ENCODE measurements at places on chromosomes 3 and 15.
A peak's percentile ranks its signal among the peaks of the same experiment; 100 is the strongest.

DNA sequence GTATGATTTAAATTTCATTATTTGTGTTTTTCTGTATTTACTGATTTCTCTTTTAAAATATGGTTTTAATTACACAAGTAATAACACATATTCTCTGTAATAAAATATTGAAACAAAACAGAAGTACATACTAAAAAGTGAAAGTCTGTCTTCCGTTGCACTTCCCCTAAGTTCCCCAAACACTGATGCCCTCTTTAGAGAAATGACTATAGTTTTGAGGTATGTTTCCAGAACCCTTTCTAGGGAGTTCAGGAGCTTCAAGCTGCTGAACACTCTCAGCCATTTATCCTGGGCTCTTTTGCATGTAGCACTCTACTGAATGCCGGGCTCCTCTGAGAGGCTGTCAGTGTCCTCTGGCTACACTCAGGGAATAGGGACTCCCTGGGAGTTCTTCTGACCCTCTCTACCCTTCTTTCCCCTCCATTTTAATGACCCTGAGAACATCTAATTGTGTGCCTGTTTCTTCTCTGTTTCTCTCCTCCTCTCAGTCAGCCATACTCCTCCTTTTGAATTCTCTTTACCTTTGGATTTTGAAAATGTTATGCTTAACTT is 60.4 kb upstream of the KCNAB1 start:
- DNase-seq = no peak

- DNase-seq = peak; percentile 51
These were observed 116.2 kb downstream of the MFSD1 start for GRCh38 chr3:158918008-158918407.

DNA sequence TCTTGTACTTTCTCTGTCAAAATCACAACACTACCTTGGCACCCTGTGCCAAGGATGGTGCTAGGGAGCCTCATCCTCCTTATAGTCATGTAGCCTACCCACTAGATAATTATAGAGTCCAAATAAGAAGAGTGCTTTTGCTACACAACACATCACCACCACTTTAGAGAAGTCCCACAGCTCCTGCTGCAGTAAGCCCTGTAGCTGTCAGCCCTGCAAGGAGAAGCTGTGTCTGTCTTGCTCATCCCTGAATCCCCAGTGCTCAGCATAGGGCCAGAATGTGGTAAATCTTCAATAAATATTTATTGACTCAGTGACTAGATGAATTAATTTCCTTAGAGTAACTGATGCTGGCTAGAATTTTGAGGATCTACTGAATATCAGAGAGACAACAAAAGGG is 190.8 kb downstream of the ZNF621 start:
- no peak for DNase-seq

GRCh38 chr3:22980346-22980745 is 222.8 kb upstream of the UBE2E2 start:
- DNase-seq = no peak

GRCh38 chr15:78460737-78461136 is 22.7 kb downstream of the IREB2 start:
- DNase-seq = no peak

GRCh38 chr15:25783607-25784540 is 79.3 kb downstream of the ATP10A start:
- no peak for DNase-seq

- no peak for DNase-seq
These were observed 522.8 kb downstream of the NLGN1 start for GRCh38 chr3:173920386-173920785.

DNA sequence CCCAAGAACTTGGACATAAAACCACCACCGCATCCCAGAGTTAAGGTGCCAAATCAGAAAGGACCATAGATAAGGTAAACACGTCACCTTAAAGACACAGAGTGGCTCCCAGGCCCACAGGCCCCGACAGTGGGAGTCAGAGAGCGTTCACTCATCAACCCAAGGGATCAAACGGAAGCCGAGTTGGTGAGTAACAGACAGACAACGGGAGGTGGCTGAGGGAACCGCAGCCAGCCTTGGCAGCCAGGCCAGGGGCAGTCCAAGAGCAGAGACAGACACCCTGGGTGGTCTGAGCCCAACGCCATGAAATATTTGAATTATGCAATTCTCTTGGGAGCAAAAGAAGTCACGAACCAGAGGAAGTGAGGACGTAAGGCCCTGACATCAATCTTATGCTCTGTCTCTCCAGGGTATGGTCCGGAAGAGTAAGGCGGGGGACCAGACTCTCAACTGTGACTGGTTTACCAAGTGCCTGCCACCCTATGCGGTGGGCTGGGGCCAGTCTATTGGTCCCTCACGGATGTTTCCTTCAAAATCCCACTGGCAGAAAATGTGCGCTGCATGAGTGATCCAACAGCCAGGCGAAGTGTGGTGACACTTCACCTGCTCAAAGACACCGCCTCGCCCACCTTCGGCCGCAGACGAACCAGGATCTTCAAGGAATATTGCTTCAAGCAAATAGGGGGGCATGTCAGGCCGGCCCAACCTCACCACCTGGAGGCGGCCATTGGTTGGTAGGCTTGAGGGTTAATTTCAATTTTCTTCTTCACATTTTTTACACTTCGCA is 34.3 kb downstream of the TMEM44 start:
- DNase-seq = no peak

- DNase-seq = no peak
These were observed 51.0 kb upstream of the SH3GL3 start for GRCh38 chr15:83396101-83396500.

DNA sequence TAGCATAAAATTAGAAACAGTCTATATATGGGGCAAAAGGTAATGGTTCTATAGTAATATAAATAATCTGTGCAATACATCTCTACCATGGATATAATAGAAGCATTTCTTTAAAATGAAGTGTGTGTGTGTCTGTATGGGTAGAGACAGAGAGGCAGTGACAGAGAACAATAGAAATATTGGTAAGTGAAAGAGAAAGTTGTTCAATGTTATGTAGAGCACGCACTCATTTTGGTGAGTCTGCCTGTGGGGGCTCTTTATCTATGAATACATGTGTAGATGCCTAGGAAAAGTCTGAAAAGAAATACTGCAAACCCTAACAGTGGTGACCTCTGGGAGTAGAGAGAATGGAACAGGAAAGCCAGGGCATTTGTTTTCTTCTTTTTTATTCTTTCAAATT is 182.6 kb downstream of the STAC start:
- no peak for DNase-seq

DNA sequence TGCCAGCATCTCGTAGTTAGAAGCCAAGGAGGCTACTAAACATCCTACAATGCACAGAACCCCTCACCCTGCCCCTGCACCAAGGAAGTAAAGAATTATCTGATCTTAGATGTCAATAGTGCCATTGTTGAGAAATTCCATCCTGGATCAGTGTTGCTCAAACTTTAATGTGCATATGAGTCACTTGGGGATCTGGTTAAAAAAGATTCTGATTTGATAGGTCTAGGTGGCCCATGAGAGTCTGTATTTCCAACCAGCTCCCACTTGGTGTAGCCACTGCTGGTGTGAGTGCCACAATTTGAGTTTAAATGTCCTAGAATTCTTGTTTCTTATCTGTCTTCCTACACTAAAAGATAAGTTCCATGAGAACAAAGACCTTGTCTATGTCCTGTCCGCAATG is 43.7 kb downstream of the TMEM45A start:
- DNase-seq = no peak

DNA sequence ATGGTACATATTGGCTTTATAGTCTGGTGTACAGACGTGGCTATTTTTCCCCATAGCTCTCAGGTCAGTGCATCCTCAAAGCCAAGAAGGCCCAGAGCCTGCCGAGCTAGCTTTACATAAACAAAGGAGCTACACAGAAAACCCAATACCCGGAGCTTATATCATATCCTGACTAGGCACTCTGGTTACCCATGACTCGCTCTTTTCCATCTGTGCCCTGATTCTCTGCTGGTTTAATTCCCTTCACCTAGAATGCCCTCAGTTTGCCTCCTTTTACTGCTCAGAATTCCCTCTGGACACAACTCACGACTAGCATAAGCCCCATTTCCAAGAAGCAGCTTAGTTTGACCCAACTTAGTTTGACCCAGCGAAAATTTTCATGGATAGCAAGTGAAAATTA is 110.8 kb downstream of the TIGIT start:
- DNase-seq = no peak

DNA sequence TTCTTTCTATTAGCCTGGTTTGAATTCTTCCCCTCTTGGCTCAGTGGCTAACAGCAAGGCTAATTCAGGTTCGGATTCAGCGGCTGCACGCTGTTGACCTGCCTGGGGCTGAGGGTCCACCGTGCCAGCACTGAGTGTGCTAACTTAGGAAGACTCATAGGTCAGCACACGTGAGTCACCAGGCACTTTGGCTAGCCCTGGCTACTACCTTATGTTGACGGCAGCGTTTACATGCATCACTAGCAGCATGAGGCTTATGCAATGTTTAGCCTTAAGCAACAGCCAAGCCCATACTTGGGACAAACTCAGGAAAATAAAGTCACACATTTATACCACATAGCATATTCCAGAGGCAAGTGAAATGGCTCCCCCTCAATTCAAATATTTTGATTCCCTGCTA is 137.7 kb downstream of the RAB11A start:
- no peak for DNase-seq

DNA sequence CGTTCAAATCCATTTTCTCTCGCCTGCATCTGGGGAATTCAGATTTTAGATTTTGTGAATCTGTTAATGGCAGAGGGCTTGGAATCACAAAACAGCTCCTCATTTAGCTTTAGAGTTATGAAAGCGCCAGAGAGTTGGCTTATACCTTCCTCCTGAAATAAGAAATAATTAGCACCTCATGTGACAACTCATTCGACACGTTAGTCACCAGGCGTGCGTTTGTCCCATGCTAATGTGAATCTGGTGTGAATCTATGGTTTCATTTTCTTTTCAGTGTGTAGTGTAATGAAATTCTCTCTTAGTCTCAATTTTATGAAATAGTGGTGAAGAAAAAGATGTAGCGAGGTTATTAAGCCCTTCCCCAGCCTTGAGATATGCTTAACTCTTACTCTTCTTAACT is 89.4 kb downstream of the EDEM1 start:
- DNase-seq = no peak

- DNase-seq = no peak
These were observed 850.8 kb upstream of the ROBO1 start for GRCh38 chr3:80618295-80619256.

GRCh38 chr15:35058534-35059054 is 26.5 kb downstream of the NANOGP8 start:
- DNase-seq = no peak

DNA sequence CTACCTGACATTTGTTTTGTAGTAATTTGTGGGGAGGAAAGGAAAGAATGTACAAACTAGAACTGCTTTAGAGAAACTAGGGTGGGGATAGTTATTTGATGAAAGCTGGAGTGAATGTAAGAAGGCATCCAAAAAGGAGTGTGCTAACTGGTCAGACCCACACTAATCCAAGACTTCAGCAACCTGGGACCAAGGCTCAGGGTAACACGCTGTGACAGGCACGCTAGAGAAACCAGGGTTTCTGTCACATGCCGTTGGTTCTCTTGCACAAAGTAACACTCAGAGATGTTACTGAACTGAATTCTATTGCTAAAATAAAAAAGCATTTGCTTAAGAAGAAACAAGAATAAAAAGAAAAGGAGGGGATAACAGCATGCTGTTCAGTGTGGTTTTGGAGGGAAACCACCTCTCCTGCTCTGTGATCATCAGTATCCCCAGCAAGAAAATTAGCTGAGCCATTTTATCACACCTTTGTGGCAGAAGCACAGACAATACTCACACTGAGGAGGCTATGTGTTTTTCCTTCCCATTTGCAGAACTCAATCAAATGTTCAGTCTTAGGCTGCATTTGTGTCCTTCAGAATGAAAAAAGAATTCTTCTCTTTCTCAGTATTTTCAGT is 2.8 kb upstream of the CCDC80 start:
- no peak for DNase-seq

GRCh38 chr3:42375121-42375800 is 35.1 kb downstream of the LYZL4 start:
- DNase-seq = no peak

DNA sequence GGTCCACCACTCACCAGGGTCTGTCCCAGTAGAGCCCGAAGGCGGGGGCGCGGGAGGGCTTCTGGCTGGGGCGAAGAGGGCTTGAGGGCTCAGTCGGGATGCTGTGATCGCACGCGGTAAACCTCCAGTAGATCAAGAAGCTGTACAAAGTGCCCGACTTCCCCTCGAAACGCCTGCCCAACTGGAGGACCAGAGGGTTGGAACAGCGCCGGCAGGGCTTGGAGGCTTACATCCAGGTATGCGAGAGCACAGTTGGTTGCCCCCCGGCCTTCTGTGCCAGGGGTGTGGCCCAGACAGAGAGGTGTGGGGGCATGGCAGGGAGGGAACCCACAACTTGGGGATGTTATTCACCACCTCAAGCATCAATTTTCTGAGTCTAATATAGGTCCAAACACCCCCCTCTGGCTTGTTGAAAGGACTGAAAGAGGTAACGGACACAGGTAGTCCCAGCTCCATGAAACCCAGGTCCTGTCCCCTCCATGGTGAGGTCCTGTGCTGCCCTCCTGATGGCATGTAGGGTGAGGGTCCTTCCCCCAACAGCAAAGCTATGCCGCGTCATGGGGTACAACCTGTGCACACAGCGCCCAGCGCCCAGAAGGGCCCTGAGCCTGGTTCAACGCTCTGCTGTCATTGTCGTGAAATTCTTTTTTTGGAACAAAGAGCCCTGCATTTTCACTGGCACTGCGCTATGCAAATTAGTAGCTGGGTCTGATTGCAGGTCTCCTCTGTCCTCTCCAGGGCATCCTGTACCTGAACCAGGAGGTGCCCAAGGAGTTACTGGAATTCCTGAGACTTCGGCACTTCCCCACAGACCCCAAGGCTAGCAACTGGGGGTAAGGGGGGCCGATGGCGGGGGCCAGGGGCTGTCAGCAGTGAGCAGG is 1.2 kb downstream of the SNX22 start:
- no peak for DNase-seq

DNA sequence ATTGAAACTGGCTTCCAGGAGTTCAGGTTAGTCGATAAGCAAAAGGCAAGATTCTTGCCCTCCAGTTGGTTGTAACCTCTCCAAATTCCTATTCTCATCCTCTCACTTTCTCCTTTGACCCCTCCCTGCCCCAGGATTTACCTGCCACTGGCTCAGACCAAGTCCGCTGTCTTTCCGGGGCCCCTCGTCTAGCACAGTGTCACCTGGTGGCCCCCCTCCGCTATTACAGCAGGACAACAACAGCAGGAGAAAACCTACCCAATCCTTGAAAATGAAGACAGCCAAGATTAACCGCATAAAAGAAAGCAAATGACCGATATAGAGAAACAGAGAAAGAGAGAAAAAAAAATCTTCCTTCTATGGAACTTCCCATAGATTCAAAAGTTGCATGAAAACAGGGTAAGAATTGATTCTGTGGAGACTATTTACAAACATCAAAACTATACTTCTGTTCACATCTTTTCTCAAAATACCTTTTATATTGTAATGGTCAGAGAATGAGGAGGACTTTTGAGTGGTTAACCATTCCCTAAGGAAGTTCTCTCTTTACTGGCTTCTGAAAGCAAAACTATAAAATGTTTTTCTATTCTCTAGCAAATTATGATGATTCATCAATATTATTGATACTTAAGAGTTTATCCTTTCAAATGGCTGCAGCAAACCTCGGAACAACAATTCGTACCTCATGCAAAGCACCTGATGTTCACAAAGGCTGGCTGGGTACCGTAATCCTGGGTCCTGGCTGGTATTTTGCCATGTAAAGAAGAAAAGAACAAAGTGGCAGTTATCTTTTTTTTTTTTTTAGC is 10.0 kb upstream of the ST8SIA2 start:
- no peak for DNase-seq

Measured in bone marrow (tissue), 2 donors.